ENCODE measurements at places on chromosomes 11 and 22.

- DNase-seq = no peak
Observed at GRCh38 chr11:32438866-32439489, 3.6 kb upstream of the WT1 start.

DNA sequence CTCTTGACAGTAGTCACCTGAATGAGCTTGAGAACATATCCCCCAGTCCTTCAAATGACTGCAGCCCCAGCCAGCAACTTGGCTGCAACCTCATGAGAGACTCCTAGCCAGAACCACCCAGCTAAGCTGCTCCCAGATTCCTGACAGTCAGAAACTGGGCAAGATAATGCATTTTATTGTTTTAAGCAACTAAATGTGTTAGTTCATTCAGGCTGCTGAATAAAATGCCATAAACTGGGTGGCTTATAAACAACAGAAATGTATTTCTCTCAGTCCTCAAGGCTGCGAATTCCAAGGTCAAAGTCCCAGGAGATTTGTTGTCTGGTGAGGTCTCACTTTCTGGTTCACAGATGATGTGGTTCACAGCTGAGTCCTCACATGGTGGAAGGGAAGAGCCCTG, 5.8 kb upstream of the PAMR1 start:
- DNase-seq = peak; percentile 43

GRCh38 chr22:37552524-37553163, 7.6 kb upstream of the CDC42EP1 start:
- no peak for DNase-seq

- DNase-seq = no peak
Observed at GRCh38 chr11:567629-568292, 7.0 kb downstream of the RASSF7 start.

DNA sequence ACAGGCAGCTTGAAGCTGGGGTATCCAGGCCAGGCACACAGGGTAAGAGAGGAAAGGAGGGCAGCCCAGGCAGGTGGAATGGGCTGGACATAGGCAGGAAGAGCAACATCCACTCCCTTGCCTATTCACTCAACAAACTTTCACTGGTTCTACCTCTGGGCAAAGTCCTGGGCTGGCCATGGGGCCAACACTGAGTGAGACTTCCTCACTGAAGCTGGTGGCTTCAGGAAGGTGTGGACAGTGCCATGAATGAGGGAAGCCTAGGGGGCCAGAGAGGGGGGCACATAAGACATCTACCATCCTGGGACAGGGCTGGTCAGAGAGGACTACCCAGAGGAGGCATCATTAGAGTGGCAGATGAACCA, 44.9 kb upstream of the TCF20 start:
- DNase-seq = no peak

DNA sequence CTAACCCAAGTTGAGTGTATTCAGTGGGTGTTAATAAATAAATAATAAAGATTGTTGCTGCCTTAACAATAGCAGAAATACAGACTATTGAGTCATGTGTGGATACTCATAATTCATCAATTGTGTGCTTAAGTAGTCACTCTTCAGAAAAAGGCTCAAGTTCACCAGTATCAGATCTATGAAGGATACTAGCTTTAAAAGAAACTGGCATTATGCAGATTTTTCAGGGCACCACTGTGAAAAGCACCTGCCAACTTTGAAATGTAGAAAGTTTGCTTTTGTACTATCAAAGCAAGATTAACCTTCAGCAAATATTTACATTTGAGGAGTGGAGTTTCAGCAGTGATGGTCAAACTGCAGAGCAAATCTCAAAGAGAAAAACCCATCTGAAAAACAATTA, 20.1 kb upstream of the SYTL2 start:
- no peak for DNase-seq

DNA sequence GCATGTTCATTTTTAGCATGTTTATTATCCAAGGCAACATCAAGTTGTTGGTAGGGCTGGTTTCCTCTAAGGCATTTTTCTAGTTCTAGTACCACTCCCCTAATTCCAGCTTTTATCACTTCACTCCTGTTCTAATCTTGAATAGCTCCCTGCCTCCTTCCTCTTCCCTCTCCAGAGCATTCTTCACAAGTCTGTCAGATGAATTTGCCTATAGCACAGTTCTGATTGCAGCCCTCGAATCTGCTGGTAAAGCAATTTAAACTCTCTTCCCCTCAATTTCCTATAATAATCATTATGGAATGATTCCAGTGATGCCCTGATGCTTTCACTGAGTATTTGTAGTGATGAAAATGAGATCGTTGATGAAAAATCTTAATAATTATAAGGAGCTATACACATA, 43.3 kb downstream of the CLMP start:
- no peak for DNase-seq

GRCh38 chr22:40728731-40729189, 49.5 kb downstream of the MCHR1 start:
- DNase-seq = no peak

GRCh38 chr11:59206635-59207034, 6.1 kb downstream of the MPEG1 start:
- DNase-seq = no peak

GRCh38 chr11:2327032-2327431, 25.2 kb downstream of the TSPAN32 start:
- no peak for DNase-seq

GRCh38 chr11:18526130-18526520, 617 bp downstream of the TSG101 start:
- DNase-seq = no peak

GRCh38 chr11:86395061-86395551, 20.4 kb downstream of the CCDC81 start:
- peak; percentile 44 for DNase-seq

- DNase-seq = no peak
Observed at GRCh38 chr11:25566298-25567200, 765.4 kb upstream of the ANO3 start.

DNA sequence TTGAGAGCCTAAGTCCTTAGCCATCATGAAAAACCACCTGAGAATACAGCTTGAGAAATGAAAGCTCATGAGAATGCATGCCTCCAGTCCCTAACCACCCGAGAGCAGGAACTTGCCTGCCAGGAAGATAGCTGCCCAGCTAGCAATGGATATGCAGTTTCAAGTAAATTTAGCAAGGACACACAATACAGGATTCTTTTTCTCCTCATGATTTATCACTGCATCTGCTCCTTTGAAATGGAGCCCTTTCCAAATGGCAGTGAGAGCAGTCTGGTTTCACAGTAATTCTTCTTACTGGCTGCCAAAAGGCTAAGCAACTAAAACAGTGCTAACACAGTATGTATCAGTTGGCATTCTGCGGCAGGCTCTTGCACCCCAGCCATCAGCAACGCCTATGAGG, 109.9 kb downstream of the MICAL3 start:
- no peak for DNase-seq

GRCh38 chr11:123122341-123122740, 60.4 kb upstream of the HSPA8 start:
- peak; percentile 2 for DNase-seq

GRCh38 chr11:61914471-61915171, 2.7 kb downstream of the RAB3IL1 start:
- DNase-seq = no peak

GRCh38 chr11:73570415-73571114, 27.3 kb downstream of the FAM168A start:
- peak; percentile 50 for DNase-seq

DNA sequence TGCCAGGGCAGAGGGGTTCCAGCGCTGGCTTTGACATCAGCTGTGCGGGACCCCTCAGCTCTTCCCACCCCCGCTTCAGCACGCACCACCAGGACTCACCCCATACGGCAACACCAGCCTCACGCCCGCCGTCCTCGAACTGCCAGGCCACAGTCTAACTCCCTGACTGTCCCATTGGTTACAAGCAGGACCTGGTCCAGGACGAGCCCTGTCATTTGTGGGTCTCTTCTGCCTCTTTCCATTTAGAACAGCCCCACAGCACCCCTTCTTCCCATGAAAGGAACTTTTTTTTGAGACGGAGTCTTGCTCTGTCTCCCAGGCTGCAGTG, 81.7 kb downstream of the PHF21B start:
- no peak for DNase-seq

- DNase-seq = no peak
Observed at GRCh38 chr22:17780116-17780740, 6.0 kb upstream of the BID start.

GRCh38 chr22:42808521-42808920, 48.6 kb downstream of the ARFGAP3 start:
- DNase-seq = no peak

- no peak for DNase-seq
Observed at GRCh38 chr11:37710031-37710430, 1112.0 kb upstream of the RAG2 start.

DNA sequence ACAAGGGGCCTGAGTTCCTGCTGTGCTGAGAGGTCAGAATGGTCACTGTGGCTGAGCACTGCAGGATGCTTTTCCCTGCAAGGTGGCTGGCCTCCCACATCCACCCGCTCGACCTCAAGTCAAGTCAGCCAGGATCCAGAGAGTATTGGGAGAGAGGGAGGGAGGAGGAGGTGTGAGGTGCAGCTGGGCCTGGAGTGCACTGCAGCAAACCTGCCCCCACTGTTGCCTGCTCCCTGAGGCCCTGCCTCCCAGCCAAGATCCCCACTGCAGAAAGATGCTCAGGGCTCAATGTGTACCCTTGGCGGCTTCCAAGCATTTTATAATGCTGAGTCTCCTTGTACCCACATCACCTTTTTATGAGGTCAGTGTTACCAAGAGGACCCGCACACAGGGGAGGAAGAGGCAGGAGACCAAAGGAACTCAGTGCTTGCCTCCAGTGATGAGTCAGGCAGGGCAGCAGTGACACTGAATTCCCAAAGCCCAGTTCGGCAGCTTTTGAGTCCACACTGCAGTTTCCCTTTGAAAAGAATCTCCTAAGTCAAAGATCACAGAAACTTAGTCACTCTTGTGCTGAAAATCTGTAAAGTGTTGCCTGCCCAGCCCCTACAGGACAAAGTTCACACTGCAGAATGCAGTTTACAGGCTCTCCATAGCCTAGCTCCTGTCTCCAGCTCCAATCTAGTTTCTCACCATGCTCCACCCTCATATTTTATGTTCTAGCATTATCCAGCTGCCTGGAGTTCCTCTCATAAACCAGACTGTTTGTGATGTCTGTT, 3.1 kb downstream of the ENDOD1 start:
- DNase-seq = no peak

DNA sequence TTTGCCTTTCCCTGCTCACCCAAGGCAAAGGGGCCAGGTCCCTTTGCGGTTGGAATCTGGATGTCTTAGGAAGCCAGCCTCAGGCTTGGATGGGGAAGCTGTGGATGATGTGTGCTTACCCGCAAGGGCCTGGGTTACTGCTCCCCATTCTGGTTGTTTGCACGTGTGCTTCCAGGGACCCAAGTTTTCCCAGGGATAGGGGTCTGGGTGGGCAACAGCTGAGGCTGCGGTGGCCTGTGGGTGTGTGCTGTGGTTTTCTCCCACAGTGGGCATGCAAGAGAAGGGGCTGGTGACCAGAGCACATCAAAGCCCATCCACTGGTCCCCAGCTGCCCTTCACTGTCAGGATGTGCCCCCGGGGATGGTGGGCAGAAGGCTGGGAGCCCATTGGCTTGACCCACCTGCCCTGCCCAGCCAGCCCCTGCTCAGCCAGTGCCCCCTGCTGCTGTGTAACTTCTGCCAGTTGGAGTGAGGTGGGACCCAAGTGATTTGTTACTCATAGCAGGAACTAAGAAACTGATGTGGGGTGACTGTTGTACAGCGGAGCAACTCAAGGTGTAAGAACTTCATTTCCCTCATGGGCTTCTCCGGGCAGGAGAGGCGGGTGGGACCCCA, 3.3 kb downstream of the CAPN5 start:
- no peak for DNase-seq

DNA sequence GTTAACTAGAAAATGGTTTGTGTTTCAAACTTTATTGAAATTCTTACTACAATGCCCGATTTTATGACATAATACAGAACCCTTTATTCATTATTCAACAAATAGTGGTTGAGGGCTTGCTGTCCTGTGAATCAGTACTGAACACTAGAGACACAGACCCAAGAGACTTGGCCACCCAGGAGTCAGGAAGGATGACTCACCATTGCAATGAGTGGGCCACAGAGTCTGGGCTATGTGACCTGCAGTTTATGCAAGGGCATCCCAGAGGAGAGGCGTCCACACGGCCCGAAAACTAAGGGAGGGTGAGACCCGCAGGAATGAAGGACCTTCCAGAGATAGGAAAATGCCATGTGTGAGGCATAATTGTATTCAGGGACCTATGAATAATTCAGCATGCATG, 143.8 kb upstream of the DDI1 start:
- DNase-seq = peak; percentile 89

DNA sequence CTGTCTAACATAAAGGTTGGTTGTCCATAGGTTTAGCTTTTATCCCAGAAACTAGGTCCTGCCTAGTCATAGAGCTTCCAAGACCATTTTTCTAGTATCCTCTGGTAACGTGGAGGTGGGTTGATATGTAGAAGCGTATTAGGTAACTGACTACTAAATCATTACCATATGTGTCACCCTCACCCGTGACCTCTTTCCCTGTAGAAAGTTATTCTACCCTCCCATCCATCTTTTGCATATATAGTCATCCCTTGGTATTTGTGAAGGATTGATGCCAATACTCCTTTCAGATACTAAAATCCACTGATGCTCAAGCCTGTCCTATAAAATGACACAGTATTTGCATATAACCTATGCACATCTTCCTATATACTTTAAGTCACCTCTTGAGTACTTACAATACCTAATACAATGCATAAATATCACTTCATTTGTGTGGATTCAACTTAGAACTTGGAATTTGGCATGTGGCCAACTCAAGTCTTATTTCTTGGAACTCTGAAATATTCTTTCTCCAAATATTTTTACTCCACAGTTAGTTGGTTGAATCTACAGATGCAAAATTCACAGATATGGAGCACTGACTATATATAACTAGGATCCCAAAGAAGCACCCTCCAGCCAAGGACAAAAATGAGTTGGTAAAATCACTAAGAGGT, 497.0 kb upstream of the TENM4 start:
- DNase-seq = no peak

- DNase-seq = no peak
Observed at GRCh38 chr11:2836315-2837095, 49.1 kb downstream of the CDKN1C start.

- no peak for DNase-seq
Observed at GRCh38 chr11:91220476-91221202, 997.8 kb upstream of the CHORDC1 start.

- no peak for DNase-seq
Observed at GRCh38 chr11:126748793-126749192, 251.8 kb downstream of the KIRREL3 start.

GRCh38 chr11:17098658-17099057, 21.2 kb upstream of the RPS13 start:
- DNase-seq = no peak
